ENCODE measurements at places on chromosomes 7 and 10.

DNA sequence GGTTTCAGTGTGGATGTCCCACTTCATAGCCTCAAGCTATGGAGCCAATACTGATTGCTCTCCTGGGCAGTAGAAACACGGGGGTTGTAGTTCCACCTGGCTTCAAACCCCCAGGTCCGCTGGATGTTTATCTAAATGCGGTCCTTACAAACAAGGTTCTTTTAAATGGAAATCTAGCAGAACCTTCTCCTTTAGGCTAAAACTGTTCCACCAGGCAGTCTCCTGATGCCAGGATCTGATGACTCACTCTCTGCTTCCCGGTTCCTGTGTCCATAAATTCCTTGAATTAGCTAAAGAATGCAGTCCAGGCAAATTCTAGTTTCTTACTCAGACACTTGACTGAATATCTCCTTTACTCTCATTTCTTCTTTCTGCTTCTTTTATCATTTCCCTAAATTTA, 108.4 kb upstream of the FAM3C start:
- no peak for DNase-seq

GRCh38 chr7:116553168-116553964, 28.5 kb downstream of the CAV1 start:
- DNase-seq: no peak

DNA sequence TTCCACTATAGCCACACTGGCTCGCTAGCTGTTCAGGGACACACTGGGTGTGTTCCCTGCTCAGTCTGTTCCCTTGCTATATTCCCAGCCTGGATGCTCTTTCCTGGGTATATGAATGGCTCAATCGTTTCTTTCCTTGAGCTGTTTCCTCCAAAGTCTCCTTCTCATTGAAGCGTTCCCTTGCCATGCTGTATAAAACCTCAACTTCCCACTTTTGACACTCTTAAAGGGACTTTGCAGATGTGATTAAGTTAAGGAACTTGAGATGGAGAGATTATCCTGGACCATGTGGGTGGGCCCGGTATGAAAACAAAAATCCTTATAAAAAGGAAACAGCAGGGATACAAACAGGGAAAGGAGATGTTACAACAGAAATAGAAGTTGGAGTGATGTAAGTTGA, 973.1 kb downstream of the LRMDA start:
- no peak for DNase-seq

GRCh38 chr7:121831351-121831750, 41.6 kb upstream of the PTPRZ1 start:
- no peak for DNase-seq

DNA sequence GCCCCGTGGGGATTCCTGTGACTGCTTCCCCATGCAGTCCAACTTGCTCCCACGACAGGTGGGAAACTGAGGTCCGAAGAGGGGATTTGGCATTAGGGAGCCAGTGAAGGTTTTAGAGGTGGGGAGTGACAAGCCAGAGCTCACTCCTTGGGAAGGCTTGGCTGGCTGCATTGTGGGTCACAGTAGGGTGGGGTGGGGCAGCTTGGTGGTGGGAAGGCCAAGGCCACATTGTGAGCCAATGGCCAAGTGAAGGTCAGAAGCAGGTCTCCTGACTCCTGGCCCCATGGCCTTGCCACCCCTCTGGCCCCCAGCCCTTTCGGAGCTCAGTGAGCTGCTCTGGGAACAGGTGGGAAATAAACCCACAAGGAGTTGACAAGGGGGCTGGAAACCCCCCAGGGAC, 2.5 kb downstream of the C10orf105 start:
- no peak for DNase-seq

DNA sequence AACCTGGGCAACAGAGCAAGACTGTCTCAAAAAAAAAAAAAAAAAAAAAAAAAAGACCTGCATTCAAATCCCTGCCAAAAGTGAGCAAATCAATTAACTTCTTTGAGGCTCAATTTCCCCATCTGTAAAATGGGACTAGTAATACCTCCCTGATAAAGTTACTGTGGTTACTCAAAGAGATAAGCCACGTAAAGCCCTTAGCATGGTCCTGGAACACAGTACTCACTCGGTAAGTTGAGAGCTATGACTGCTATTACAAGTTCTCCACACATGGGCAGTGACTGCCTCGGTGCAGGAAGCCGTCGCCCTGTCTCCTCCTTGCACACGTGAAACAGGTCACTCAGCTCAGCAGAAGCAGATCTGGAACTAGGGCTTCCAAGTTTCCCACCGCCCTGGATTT, 37.9 kb downstream of the DDIT4 start:
- DNase-seq: no peak

DNA sequence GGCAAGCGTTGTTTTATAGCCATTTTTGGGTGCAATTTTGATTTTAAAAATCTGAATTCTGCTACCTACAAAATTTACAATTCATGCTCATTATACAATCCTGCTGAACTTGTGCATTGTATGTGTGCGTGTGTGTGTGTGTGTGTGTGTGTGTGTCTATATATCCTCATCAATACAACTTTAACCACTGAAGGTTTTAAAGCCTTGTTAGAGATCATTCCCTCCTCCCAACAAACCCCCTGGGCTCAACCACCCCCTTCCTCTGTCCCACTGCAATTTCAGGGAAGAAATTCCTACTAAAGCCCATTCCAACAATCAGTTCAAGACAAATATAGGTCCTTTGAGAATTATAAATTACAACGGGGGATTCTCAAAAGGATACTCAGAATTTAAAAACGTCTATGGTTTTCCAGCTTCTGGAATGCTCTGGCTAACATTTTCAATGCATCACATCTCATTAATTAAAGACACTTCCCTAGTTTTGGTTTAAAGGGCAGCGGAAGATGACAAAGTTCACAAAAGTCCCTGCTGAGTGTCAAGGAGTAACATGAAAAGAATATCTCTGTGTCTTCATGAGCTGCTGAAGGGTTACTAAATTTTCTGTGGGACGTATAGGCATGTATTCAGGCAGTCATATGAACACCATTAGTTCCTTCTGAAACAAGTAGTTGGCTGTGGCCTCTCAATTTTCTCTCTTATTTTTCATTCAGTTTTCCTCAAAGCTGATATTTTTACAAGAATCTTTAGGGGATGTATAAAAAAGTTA, 889 bp upstream of the SEMA3A start:
- no peak for DNase-seq

DNA sequence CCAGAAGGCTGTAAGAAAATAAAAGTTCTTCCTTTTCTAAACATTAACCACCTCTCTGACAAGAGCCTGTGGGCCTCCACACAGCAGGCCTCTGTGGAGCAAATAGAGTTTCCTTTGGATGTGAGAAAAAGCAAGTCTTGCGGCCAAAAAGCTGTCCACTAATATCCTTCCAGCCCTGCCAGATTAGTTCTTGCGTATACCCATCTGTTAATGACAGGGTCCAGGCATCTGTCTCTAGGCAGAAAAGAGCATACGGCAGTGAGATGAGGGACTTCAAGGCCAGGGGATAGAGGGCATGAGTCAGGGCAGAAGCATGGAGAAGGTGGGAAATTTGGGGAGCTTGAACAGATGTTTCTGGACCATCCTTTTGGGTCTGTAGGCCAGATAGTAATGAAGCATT, 164.9 kb downstream of the NSUN6 start:
- DNase-seq: no peak

DNA sequence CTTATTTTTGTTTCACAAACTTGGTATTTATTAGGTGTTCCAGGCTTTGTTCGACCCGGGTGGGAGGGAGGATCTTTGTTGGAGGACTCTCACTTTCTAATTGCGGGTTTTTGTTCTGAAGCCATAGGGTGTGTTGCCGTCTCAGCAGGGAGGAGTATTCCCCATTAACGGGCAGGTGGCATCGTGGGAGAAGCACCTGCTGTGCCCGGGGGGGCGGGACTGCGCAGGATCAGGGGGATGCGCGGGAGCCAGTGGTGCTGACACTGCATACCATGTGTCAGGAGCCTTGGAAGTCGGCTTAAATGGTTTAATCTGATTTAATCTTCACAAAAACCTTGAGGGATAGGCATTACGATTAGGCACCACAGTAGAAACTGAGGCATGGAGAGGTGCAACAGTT, 113.0 kb downstream of the MGMT start:
- DNase-seq: no peak

DNA sequence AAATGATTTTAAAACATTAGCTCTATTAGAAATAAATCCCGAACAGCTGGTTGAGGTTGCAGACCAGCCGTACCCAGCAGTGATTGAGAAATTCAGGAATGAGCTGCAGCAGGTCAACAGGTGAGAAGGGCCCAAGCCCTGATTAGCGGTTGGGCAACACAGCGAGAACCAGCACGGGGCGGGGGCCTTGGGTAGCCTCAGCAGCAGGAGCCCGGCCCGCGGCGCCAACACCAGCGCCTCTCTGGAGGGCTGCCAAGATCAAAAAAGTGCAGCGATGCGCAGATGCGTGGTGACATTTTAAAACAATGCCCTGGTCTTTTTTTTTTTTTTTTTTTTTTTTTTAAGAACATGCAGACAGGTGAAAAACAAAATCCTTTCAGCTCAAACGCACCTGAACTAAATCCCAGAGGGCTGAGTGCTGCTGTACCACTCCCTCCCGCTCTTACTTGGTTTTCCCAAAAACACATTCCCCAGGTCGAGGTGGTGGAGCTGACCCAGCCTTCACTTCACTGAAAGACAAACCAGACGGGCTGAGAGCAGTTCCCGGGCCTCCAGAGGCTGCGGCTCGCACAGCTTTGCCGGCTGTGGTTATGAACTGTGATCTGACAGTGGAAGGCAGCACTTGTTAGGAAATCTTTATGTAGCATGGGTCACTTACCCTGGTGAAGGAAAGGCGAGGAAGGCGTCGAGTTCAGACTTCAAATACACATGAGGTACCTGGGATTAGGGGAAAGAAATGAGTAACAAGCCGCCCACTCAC, 579.4 kb downstream of the SDK1 start:
- no peak for DNase-seq

DNA sequence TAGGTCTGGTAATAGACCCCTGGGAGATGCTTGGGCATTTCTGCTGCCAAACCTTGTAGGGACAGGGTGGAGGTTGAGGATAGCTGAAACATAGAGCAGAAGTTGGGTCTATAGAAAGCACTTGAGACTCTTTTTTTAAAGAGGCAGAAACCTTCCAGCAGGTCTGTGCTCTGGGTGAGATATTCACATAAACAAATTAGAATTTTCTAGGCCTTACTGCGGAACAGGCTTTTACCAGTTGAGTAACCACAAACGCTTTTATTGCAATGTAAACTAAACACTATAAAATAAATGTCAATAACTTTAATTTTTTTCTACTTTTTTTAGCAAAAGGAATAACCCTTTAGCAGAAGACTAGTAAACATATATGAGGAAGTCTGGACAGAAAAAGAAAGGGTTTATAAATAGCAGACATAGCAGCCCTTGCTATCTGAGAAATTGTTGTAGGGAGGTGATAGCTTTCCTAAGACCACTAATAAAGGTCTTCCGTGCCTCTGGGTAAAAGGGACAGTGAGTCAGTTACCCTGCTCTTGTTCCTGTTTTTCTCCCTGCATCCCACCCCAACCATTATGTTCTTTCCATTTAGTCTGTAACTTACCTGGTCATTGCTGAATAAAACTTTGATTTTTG, 38.7 kb downstream of the CACNB2 start:
- DNase-seq: no peak

DNA sequence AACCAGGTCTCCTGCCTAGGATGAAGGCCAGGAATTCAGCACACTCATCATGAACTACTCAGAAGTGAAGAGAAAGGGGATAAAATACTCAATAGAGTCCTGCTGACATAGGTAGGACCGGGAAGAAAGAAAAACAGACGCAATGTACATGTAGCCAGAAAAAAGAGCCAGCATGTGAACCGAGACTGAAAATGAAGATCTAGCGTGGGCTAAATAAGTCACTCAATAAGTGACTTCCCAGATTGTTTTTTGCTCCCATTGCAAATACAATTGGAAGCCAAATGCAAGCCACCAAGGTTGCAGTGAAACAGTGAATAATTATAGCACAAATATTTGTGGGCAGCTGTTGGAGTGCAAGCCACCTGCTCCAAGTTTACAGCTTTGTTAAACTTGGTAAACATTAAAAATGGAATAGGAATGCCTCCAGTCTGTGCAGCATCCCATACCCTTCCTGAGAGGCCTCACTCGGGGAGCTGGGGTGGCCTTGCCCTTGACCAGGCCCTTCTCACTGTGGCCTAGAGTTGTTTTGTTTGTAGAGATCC, 34.7 kb upstream of the HPS1 start:
- DNase-seq: no peak

DNA sequence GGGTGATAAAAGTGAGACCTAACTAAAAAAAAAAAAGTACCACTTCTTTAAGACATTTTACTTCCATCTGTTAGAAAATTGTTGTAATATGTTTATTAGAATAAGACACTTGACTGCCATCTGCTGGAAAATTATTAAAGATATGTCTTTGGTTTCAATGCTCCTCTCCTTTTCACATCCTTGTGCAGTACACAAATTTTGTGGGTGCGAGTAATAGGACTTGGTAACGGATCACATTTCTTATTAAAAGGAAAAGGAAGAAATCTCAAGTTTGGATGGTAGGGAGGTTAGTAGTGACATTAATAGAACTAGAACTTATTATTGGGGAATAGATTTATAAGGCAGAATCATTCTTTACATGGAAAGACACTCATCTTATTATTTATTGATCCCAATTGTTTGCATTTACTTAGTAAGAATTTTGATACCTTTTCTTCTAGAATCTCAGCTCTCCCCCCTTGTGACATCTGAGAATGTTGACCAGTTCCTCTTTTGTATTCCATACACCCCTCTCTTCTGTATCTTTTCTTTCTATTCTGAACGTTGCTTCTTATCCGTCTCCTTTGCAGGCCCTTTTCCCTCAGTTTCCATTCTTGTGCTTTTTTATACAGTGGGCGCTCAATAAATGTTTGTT, 43.0 kb upstream of the RPA3 start:
- DNase-seq: no peak

DNA sequence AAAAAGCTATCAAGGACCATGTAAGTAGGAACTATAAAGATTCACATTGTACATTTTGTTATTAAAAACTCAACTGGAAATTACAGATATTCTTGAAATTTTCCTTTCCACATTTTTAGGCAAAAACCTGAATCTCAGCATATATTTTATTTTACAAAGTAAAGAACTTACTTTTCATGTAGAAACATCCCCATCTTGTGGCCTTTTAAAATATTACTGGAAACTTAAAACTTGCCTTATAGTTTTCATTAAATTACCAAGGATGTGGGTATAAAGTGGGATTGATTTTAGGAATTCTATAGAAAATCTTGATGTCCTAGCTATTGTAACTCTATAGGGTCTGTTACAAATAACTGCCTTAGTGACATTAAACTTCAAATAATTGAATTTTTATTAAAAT, 10.6 kb downstream of the DBF4 start:
- no peak for DNase-seq

DNA sequence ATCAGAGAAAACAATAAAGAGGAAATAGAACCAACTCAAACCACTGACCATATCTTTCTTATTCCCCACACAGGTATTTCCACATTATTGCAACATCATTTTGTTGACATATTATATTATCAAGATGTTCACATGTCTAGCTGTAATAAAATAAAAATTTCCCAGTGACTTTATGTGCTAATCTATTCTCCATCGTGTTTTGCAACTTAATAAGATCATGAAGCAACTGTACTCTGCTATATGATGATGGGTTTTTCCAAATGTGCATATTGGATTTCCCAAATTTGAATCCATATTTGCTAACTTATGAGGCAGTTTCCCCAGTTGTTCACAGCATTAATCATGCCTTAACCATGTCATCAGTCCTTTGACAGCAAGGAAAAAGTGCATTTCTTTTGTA, 127.8 kb downstream of the ITGB8 start:
- DNase-seq: no peak

- no peak for DNase-seq
These were observed 172.4 kb downstream of the LRRC4 start for GRCh38 chr7:127858915-127859189.
